ENCODE measurements at places on chromosomes 1 and 21. TPM values are rescaled to one million over a fixed set of nuclear protein-coding genes. Genes with fewer than 3 reads are reported as not detected.

DNA sequence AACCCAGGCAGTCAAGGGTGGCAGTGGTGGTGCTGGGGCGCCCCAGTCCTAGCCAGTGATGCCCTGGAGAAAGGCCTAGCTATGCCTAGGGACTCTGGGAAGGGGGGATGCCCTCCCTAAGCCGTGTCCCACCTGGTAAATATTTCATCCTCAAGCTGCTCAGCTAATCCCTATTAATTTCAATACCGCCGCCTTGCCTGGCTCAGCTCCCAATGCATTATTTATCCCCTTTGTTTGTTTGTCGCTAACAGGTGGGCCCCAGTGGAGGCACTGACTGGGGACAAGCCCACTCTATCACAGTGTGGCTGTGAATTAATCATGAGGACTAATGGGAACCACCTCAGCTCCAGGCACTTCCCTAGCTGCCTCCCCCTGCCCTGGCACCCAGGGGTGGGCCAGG lies 22.5 kb downstream of the DMAP1 start:
- no peak for DNase-seq

Gene HAO2
- not detected for total RNA-seq

Gene KIF14
- 5.6 TPM for total RNA-seq

DNA sequence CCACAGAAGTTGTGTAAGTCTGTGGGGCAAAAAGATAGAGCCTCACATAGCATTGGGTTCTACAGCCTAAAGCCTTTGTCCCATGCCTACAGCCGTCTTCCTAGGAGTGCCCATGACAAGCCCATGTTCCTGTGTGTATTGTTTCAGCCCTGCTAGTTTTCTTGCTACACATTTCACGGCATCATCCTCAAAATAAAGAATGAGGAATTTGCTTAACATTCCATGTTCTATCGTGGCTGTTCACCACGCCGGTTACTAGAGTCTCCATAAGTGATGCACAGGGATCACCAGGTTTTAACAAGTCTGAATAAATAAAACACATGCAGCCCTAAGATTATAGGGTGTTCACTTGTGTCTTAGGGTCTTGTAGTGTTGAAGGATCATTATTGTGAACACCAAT lies 87.4 kb upstream of the NGF start:
- DNase-seq: no peak

- no peak for DNase-seq
Observed at GRCh38 chr1:36652586-36652985, 169.9 kb upstream of the CSF3R start.

Data from HT-29 (cell line).